Activated CD4-positive, alpha-beta T cell treated with anti-CD3 and anti-CD28 coated beads, Interleukin-2, amount 10 ng/mL, durations not matched to agents 24 days and 14 days (primary cell): ENCODE measurements at places on chromosomes 11 and 22. TPM values are rescaled to one million over a fixed set of nuclear protein-coding genes. Genes with fewer than 3 reads are reported as not detected.

Gene KCNC1
- not detected in 2 replicates for total RNA-seq

Gene NXPE1
- total RNA-seq: not detected in 2 replicates

Gene C1QTNF5
- not detected in 2 replicates for total RNA-seq

Gene JAM3
- total RNA-seq: 4.7 and 5.0 TPM in 2 replicates

Gene FAM227A
- total RNA-seq: 0.30 and 0.71 TPM in 2 replicates

Gene ZC3H12C
- total RNA-seq: 6.7 and 7.5 TPM in 2 replicates

Gene SPTBN2
- total RNA-seq: 0.88 and 1.6 TPM in 2 replicates

Gene RIBC2
- total RNA-seq: 12.4 and 13.5 TPM in 2 replicates

Gene TLCD5
- 0.76 and 1.2 TPM in 2 replicates for total RNA-seq

Gene RFPL2
- total RNA-seq: not detected in 2 replicates

Gene MRGPRF
- not detected in 2 replicates for total RNA-seq

Gene IFITM10
- 0.12 and 0.14 TPM in 2 replicates for total RNA-seq

Gene FOLH1
- not detected in 2 replicates for total RNA-seq

Gene EHF
- total RNA-seq: not detected in 2 replicates

Gene NRXN2
- 0.61 TPM in 1 of 2 replicates, not detected in the other for total RNA-seq

Gene SLC17A6
- total RNA-seq: not detected in 2 replicates

Gene CST6
- 0.45 and 1.5 TPM in 2 replicates for total RNA-seq

Gene CRYBA4
- total RNA-seq: not detected in 2 replicates

Gene KCTD14
- 0.35 TPM in 1 of 2 replicates, not detected in the other for total RNA-seq

Gene IFITM1
- 241 and 256 TPM in 2 replicates for total RNA-seq

Gene IRF7
- 42.8 and 45.3 TPM in 2 replicates for total RNA-seq

Gene PKP3
- total RNA-seq: not detected in 2 replicates
